Right renal pelvis (tissue), 4 donors: ENCODE measurements at places on chromosomes 7 and 10. TPM values are rescaled to one million over a fixed set of nuclear protein-coding genes. Genes with fewer than 3 reads are reported as not detected.

Gene OPN4
- not detected for polyA plus RNA-seq

Gene FHIP2A
- 44.3 TPM for polyA plus RNA-seq

Gene CSTF2T
- 40.4 TPM for polyA plus RNA-seq

Gene LIPN
- polyA plus RNA-seq: not detected

Gene DPCD
- 50.6 TPM for polyA plus RNA-seq

Gene KMT2E
- 76.5 TPM for polyA plus RNA-seq

Gene GPC2
- 9.9 TPM for polyA plus RNA-seq

Gene CDH23
- 1.3 TPM for polyA plus RNA-seq

Gene ZNF467
- 29.3 TPM for polyA plus RNA-seq

Gene CAMK2B
- polyA plus RNA-seq: 2.4 TPM

Gene OR6B1
- not detected for polyA plus RNA-seq

Gene FAM24A
- polyA plus RNA-seq: not detected

Gene NUTM2E
- not detected for polyA plus RNA-seq

Gene GFRA1
- 25.9 TPM for polyA plus RNA-seq

Gene LMTK2
- 14.4 TPM for polyA plus RNA-seq

Gene HHEX
- 8.5 TPM for polyA plus RNA-seq

Gene NYAP1
- 1.9 TPM for polyA plus RNA-seq

Gene GDF2
- polyA plus RNA-seq: not detected

GRCh38 chr10:132027423-132027983 lies 38.2 kb upstream of the JAKMIP3 start:
- DNase-seq: no peak

GRCh38 chr7:92246360-92247101 lies 757 bp downstream of the ANKIB1 start:
- peak; percentile 23 for DNase-seq

DNA sequence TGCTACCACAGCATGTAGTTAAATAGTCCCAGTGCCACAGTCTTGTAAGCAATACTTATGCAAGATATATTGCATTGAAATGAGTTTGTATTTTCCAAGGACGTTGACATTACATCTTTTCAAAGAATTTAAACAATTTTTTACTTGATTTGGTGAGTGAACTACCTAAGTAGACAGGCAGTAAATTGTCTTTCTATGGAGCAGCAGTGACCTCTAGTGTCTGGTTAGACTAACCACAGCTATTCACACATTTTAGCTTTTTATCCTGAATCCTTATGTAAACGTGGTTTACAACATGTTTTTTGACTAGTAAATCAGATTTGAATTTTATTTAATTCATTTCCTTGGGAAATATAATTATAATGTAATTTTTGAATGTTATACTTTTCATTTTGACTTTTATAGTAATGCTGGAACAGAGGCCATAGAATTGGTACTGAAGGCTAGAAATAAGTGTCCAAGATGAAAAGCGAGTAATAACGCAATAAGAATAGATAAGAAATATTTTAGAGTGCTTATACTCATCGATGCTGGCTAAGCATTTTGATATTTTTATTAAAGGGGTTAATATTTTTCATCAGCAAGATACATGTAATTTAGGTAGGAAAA lies 5.6 kb downstream of the LRRTM3 start:
- peak; percentile 47 for DNase-seq

- DNase-seq: no peak
These were observed 396.4 kb upstream of the STEAP1 start for GRCh38 chr7:89757910-89758309.

- no peak for DNase-seq
These were observed 511.2 kb upstream of the KCND2 start for GRCh38 chr7:119761776-119762175.

DNA sequence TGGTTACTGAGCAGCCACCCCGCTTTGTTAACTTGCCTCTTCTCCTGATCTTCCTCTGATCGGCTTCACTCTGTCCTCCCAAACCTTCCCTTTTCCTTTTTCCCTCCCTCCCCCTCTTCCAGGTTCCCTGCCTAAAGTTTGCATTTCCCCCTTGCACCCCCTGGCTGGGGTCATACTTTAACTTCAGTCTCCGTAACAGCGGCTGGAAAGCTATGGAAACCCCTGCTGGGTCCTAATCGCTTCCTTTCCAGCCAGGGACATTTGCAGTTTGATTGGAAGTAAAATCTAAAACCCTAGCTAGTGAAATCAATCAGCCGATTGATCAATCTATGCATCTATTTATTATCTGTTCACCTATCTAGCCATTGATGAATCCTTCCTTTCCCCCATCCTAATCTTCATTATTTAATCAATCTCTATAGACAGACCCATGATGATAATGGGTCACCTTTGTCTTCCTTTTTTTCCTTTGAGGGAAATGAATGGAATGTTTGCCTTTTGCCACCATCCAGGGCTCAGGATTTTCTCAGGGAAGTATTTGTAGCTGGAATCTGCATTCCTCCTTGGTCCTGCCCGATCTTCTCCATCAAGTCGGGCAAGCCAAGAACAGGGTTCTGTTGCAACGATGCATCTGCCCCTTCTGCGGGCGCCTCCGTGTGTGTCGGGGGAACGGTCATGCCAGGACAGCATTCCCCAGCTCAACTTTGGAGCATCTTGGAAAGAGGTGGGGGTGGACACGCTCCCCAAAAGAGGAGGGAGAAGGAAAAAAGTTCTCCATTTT lies 8.8 kb downstream of the GATA3 start:
- no peak for DNase-seq

DNA sequence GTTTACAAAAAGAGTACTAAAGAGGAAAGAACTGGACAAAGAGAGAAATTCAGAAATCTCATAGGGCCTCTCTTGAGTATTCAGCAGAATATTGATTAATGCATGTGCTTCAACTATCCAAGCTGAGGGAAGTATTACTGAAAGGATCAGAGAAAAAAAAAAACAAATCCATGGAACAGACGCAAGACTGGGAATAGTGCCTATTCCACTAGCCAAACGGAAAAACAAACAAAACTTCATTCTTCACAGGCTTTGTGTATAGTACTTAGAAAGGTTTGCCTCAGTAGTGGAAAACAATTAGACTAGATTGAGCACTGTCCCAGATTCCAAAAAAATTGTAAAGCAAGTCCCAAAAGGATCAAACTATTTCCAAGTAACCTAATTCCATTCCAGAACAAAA lies 106.2 kb downstream of the TFEC start:
- no peak for DNase-seq

DNA sequence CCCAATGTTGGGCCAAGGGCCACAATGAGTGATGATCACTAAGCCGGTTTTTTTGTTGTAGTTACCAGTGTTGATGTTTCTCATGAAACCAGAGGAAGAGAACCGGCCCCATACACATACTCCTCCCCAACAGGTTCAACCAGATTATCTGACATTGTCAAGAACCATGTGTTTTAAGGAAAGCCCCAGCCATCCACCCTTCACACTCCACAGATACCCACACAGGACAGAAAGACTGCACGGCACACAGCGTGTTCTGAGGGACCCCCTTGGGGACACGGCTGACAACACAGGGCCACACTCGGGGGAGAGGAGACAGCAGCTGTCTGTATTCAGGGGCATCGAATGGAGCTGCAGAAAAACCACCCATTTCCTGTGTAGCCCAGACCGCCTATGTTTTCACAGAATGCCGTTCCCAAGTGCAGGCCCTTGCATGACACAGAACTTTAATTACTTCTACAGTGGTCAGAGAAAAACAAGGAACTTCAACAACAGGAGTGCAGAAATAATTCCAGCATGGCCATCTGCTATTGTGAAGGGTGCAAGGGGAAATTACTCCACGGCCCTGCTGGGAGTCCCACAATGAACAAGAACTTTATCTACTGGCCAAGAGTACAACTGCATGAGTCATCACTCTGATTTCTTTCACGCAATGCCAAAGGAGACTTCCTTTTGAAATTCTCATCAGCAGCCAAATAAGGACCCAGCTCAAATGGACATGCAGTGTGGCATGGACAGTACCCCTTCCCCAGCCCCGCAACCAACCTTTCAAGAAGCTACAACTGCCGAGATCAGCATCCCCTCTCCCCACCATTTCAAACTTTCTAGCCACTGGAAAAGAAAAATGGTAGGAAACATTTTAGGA lies 2.3 kb downstream of the KLF6 start:
- DNase-seq: no peak

DNA sequence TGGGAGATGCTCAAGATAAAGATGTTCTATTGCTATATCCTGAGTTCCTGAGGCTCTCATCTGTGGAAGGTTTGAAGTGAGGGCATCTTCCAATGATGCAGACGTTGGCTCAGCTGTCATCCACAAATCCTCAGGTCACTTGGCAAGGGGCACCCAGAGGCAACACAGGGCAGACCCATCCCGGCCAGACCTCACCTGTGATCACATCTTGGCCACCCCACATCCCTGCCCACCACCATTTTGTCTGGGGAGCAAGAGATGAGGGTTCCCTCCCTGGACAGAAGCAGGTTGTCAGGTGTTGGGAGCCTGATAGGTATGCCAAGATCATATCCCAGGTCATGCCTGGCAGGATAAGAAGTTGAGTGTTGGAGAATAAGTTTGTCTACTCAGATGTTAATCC lies 918.2 kb upstream of the ZNF722 start:
- no peak for DNase-seq

DNA sequence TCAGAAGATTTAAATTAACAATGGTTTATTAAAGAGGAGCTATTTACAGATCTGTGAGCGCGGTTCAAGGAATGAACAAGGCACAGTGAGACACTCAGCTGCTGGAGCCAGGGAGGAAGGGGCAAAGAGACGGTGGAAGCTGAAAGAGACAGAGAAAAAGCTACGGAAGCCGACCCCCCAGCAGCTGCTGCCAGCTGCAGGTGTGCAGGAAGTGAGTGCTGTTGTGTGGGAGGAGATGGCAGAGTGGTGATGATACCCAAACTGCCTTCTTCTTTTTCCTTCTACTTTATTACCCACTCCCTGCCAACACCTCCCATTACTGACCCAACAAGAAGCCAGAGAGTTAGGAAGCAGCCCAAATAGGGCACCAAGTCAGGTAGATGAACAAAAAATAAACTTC lies 41.9 kb upstream of the MBL2 start:
- no peak for DNase-seq

- DNase-seq: no peak
These were observed 30.0 kb downstream of the DGKI start for GRCh38 chr7:137816696-137817320.

DNA sequence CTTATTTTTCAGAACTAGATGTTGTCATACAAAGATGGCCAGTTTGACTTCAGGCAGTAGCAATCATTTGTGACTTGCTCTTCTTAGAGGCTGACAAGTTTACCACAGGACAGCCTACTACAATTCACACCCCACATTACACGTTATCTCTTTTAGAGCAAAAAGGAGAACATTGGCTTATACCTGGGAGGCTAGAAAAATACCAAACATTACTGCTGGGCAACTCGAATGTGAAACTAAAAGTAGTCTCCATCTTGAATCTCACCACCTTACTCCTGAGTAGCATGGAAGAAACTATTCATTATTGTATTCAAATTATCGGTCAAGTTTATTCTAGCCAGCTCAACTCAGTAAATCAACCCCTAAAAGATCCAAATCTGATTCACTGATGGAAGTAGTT lies 90.7 kb upstream of the TMEM26 start:
- DNase-seq: no peak

DNA sequence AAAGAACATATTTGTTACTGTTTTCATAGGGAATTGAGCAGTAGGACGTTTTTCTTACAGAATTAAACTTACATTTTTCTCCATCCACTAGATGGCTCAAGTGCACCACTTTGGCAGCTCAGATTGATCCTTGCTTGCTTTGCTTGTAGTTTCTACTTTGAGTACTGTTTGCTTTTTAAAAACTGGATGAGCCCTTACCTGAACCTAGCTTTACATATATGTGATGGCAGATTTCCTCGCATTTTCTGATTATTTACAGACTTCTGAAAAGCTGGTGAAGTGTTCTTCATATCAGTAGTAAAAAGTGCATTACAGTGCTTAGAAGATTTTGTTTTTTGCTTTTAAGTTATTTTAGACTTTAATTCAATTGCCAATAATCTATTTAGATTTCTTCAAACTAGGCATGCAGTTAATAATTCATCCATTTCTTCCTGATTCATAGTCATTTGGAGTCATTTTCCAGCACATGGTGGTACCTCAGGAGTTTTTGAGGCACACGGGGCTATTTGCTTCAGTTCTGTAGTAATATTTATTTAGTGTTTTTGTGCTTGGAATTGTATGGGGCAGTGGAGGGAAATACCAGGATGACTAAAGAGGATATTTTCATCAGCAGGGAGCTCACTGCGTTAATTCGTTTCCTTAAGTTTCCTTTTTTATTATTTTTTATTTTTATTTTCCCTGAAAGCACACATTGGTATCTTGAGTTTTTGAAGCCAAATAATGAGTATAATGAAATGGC lies 57.3 kb downstream of the MAPK8 start:
- peak; percentile 47 for DNase-seq

- DNase-seq: no peak
These were observed 3.7 kb downstream of the GCC1 start for GRCh38 chr7:127581716-127582115.

GRCh38 chr10:88227342-88228018 lies 355.6 kb downstream of the RNLS start:
- DNase-seq: no peak

GRCh38 chr10:92692697-92693533 lies 3.2 kb downstream of the HHEX start:
- no peak for DNase-seq

DNA sequence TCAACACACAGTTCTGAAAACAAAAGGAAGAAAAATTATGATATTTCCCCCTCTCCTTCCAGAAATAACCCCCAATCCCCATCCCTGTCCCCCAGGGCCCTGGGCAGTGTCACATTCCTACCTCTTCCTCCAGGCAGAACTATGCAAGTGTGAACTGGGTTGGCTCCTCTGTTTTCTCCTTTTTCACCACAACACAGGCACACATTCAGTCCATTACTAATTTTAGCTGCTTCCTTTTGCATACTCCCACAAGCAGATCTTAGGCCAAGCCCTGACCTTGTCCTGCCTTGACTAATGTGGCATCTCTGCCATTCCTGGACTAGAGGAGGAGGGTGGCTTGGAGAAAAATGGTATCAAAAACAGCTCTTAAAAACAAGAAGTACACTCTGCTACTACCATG lies 208.1 kb downstream of the HDAC9 start:
- no peak for DNase-seq

- DNase-seq: no peak
These were observed 73.7 kb downstream of the TYW1B start for GRCh38 chr7:72754312-72754711.

GRCh38 chr10:133384071-133384470 lies 5.0 kb downstream of the PAOX start:
- no peak for DNase-seq

- DNase-seq: no peak
These were observed 550.7 kb downstream of the INHBA start for GRCh38 chr7:41152179-41152678.

GRCh38 chr7:31442626-31443025 lies 71.3 kb upstream of the ITPRID1 start:
- no peak for DNase-seq

GRCh38 chr10:91317541-91317940 lies 92.6 kb upstream of the HECTD2 start:
- no peak for DNase-seq

DNA sequence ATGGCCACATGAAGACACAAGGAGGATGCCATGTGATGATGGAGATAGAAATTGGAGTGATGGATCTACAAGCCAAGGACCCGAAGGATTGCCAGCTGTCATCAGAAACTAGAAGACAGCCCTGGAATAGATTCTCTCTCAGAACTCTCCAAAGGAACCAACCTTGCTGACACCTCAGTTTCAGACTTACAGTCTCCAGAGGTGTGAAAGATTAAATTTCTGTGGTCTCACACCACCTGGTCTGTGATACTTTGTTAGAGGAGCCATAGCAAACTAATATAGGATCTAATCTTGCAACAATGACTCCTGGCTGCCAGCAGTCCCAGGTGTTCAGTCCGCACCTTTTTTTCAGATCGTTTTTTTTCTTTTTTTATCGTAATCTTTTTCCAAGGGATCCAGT lies 647.3 kb upstream of the GHITM start:
- no peak for DNase-seq

- no peak for DNase-seq
These were observed 246.0 kb downstream of the ELFN1 start for GRCh38 chr7:1915956-1916600.
